Activated CD4-positive, alpha-beta T cell treated with anti-CD3 and anti-CD28 coated beads, Interleukin-2, amount 50 U/mL, for 24 hours (primary cell): ENCODE measurements at places on chromosomes 12 and 14.

- DNase-seq = no peak
Measured at GRCh38 chr12:130253866-130254265, 83.8 kb upstream of the PIWIL1 start.

- DNase-seq = no peak
Measured at GRCh38 chr12:47206450-47207339, 126.9 kb upstream of the AMIGO2 start.

DNA sequence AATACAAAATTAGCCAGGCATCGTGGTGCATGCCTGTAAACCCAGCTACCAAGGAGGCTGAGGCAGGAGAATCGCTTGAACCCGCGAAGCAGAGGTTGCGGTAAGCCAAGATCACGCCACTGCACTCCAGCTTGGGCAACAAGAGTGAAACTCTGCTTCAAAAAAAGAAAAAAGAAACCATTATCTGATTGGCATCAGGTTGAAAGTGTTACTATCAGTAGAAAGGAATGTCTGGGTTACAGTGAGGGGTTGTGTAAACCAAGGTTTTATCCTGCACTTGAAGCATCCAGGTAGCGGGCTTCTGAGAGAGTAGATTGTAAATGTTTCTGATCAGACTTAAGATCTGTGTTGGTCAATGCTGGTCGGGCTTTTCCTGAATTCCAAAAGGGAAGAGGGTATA is 14.1 kb upstream of the OXA1L start:
- DNase-seq = no peak

- DNase-seq = no peak
Measured at GRCh38 chr14:30907659-30908057, 33.3 kb downstream of the COCH start.

DNA sequence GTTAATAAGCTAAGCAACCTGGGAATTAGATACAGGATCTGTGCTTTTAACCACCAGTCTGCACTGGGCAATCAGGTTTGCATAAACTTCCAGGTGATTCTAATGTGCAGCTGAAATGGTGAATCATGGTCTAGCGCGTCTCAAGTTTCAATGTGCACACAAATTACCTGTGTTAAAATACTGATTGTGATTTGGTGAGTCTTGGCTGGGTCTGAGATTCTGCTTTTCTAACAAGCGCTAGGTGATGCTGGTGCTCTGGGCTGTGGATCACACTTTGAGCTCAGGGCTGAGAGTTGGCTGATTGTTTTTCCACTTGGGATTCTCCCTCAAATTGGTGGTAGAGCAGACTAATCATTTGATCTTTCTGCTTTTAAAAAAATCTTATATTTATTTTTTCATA is 124.8 kb downstream of the C12orf75 start:
- no peak for DNase-seq
